ENCODE measurements at places on chromosomes 1 and 21. TPM values are rescaled to one million over a fixed set of nuclear protein-coding genes. Genes with fewer than 3 reads are reported as not detected.

CYP4B1 gene
- not detected for total RNA-seq

- DNase-seq: no peak
Measured at GRCh38 chr1:14704846-14705245, 106.4 kb downstream of the KAZN start.

DNA sequence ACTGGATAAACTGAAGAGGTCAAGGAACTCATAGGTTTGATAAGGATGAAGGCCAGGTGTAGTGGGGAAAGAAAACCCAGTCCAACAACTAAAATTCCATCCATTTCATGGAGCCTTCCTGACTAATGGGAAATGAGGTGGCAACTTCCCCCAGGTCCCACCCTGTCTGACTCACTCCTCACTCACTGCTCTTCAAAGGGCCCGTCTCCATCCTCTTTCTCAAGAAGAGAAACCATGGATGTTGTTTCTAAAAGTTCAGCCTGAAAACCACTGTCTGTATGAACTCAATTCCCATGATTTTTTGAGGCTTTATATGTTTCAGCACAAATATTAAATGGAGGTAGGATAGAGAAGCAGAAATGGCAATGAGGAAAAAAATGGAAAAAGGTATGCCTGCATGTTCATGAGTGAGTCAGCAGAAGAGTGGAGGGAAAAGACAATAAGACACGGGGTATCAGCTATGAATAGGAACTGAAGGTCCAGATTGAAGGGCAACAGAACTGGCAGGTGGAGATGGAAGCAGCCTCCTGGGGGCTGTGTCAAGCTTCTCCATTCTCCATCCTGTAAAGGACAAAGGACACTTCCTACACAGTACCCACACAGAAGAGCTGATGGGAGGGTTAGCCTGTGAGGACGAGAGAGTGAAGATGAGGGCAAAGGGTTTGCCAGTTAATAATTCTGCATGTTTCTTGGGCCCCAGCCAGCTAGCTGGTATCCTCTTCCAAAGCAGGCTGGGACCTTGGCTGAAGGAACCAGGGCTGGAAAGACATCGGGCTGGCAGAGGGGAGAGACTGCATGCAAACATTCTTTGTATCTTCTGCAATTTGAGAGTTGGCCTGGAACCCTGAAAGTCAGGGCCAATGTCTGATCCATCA lies 5.5 kb upstream of the ELOVL1 start:
- DNase-seq: peak; percentile 39

GRCh38 chr1:65174585-65174984 lies 26.6 kb downstream of the AK4 start:
- DNase-seq: no peak

Data from pulmonary artery endothelial cell (primary cell).